ENCODE measurements at places on chromosomes 2 and 18. TPM values are rescaled to one million over a fixed set of nuclear protein-coding genes. Genes with fewer than 3 reads are reported as not detected.

TOGARAM2 gene
- total RNA-seq: 98.4 TPM

MAL gene
- 0.71 TPM for total RNA-seq

COL4A4 gene
- total RNA-seq: 8.3 TPM

TMEM237 gene
- total RNA-seq: 16.2 TPM

MARCO gene
- total RNA-seq: 1.6 TPM

STAT1 gene
- 46.2 TPM for total RNA-seq

MRPS9 gene
- 60.6 TPM for total RNA-seq

TNFAIP6 gene
- total RNA-seq: 1.1 TPM

OTX1 gene
- total RNA-seq: not detected

GPR75 gene
- total RNA-seq: 1.3 TPM

CCBE1 gene
- total RNA-seq: 0.20 TPM

PJVK gene
- 1.8 TPM for total RNA-seq

ASB18 gene
- 2.1 TPM for total RNA-seq

FBLN7 gene
- 0.65 TPM for total RNA-seq

PLEK gene
- 2.3 TPM for total RNA-seq
